ENCODE measurements at places on chromosomes 7 and 10. TPM values are rescaled to one million over a fixed set of nuclear protein-coding genes. Genes with fewer than 3 reads are reported as not detected.

Gene GOLGA7B
- polyA plus RNA-seq = 0.96 TPM

Gene ABCA13
- polyA plus RNA-seq = 0.91 TPM

Gene AIFM2
- 7.5 TPM for polyA plus RNA-seq

Gene ADAM12
- polyA plus RNA-seq = 0.96 TPM

Gene OR6V1
- polyA plus RNA-seq = 0.02 TPM
